Activated CD4-positive, alpha-beta T cell treated with anti-CD3 and anti-CD28 coated beads, Interleukin-2, amount 50 U/mL, for 4 hours (primary cell): ENCODE measurements at places on chromosomes 5 and 9.

- DNase-seq: no peak
These were observed 966.3 kb downstream of the DTWD2 start for GRCh38 chr5:118022062-118022461.

DNA sequence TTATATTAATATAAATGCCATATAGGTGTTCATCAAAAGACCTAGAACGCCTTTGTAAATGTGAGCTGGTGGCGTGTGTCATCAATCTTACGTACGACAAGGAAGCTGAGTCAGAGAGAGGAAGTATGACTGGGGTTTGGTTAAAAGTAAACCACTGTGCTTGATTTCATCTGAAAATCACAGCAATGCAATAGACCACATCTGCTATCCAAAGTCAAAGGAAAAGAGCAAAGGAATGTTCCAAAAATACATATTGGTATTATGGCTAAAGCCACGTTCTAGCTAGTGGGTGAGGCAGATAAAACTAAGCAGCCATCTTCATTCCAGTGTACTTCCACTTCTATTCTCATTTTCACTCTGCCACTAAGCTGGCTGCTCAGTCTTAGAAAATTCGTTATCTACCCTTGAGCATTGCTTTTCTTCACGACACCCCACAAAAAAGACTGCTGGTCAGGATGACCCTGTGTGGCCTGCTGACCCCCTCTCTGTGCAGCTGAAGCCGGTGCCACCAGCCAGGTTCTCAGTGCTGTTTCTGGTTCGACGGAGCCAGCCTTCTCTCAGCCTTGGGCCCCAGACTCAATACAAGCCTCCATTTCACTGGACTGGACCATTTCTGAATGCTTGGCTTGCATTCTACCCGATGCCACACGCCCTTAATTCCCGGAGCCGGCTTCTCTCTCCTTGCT lies 23.8 kb downstream of the SHC3 start:
- DNase-seq: no peak

- no peak for DNase-seq
These were observed 43.4 kb upstream of the S1PR3 start for GRCh38 chr9:88947581-88948573.

GRCh38 chr5:113678924-113679575 lies 165.6 kb downstream of the YTHDC2 start:
- DNase-seq: no peak

DNA sequence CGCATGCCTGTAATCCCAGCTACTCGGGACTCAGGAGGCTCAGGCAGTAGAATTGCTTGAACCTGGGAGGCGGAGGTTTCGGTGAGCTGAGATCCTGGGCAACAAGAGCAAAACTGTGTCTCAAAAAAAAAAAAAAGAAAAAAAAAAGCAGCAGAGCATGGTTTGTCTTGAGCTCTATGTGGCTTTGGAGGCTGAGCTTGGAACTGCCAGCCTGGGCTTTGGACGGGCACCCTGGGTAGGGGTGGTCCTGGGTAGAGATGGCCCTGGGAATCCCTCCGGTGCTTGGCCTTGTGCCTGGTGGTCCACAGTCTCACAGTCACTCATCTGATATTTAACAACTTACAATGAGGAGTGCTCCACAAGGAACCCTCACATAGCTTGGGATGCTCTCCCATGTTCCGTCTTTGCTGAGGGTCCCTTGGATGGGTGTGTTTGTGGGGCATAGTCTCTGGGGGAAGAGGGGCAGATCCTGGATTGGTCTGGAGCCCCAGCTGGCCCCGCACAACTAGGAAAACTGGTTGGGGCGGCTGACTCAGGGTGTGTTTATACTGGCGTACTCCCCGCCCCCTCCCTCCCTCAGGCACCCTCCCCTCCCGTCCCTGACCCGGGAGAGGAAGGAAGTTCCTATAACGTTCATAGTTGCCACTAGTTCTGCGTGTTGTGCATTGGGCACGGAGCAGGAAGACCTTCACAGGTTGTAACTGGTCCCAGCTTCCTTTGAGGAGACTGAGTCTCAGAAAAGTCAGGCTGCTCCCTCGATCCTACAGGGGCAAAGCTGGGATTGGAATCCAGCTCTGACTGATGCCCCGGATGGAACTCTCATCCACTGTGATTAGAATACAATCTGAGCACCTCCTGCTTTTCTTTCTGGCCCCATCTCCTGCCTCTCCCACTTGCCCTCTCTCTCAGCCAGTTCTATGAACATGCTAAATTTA lies 11.2 kb downstream of the IER5L start:
- DNase-seq: no peak

DNA sequence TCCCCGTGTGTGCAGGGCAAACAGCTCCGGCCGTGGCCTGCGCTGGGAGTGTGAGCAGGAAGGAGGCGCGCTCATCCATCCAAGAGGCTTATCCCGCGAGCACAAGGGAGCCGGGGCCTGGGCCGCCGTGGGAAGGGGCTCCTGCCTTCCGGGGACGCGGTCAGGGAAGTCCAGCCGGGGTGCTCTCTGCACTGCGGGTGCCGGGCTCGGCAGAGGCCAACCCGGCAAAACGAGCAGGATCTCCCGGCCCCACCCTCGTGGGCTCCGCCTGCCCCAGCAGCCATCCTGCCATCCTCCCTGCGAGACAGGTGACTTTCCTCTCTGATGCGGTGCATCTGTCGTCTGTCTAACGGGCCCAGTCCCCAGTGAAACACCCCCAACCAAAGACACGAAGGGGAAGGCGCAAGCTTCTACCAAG lies 244.2 kb downstream of the AUH start:
- DNase-seq: no peak

DNA sequence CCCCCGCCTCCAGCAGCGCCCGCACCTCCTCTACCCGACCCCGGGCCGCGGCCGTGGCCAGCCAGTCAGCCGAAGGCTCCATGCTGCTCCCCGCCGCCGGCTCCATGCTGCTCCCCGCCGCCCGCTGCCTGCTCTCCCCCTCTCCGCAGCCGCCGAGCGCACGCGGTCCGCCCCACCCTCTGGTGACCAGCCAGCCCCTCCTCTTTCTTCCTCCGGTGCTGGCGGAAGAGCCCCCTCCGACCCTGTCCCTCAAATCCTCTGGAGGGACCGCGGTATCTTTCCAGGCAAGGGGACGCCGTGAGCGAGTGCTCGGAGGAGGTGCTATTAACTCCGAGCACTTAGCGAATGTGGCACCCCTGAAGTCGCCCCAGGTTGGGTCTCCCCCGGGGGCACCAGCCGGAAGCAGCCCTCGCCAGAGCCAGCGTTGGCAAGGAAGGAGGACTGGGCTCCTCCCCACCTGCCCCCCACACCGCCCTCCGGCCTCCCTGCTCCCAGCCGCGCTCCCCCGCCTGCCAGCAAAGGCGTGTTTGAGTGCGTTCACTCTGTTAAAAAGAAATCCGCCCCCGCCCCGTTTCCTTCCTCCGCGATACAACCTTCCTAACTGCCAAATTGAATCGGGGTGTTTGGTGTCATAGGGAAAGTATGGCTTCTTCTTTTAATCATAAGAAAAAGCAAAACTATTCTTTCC lies 19.3 kb downstream of the CDKN2A start:
- DNase-seq: peak; percentile 59

DNA sequence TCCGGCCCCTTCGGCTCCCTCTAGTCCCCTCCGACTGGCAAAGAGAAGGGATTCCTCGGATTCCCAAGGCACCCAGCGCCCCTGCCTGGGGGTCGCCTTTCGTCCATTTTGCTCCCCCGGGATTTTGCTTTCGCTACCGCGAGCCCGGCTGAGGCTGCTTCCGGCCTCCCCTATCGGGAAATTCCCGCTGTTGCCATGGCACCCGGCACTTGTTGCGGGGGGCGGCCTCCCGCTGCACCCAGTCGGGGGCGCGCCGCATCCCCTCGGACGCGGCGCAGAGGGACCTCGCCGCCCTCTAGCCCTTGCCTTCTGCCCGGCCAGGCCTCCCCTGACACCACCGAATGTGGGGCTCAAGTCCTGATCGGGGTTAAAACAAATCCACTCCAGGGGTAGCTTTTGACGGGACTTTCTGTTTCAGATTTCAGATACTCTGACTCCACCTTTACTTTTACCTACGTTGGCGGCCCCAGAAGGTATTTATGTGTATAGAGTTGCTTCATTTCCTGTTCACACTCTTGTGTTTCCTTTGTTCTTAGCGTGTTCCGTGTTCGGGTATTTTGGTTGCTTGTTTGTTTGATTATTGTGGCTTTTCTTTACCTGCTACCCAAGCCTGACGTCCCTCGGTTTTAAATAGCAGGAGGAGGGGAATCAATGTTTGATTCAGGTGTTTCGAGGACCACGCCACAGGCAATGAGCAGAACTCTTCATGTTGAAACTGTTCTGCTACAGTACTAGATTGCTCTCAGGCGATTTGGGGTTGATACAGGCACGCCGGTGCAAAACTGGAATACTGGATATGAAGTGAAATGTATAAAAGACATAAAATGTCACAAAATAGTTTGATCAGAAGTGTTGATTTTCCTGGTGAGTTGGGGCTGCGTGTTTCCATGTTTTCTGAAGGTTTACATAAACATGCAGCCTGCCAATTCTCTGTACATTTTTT lies 1.5 kb downstream of the PARP8 start:
- peak; percentile 84 for DNase-seq

DNA sequence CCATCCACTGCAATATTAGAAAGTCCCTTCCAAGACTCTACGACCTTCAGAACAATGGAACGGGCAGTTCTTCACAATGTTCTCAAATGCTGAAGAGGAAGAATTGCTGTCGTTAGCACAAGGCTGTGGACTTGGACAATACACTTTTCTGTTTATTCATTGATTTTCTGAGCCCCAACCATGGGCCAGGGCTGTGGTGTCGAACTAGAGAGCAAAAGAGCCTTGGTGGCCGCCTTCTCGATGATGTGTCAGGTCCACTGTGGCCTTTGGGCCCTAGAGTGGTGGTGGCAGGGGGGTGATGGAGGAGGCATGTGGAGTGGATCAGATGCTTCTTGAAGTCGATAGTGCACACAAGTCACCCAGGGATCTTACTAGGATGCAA lies 18.5 kb upstream of the KIF12 start:
- DNase-seq: no peak

GRCh38 chr5:128290152-128290858 lies 206.7 kb downstream of the SLC12A2 start:
- DNase-seq: no peak

- no peak for DNase-seq
These were observed 122.2 kb upstream of the ITGA1 start for GRCh38 chr5:52665559-52665958.

GRCh38 chr9:11414241-11414640 lies 801.4 kb upstream of the PTPRD start:
- no peak for DNase-seq

DNA sequence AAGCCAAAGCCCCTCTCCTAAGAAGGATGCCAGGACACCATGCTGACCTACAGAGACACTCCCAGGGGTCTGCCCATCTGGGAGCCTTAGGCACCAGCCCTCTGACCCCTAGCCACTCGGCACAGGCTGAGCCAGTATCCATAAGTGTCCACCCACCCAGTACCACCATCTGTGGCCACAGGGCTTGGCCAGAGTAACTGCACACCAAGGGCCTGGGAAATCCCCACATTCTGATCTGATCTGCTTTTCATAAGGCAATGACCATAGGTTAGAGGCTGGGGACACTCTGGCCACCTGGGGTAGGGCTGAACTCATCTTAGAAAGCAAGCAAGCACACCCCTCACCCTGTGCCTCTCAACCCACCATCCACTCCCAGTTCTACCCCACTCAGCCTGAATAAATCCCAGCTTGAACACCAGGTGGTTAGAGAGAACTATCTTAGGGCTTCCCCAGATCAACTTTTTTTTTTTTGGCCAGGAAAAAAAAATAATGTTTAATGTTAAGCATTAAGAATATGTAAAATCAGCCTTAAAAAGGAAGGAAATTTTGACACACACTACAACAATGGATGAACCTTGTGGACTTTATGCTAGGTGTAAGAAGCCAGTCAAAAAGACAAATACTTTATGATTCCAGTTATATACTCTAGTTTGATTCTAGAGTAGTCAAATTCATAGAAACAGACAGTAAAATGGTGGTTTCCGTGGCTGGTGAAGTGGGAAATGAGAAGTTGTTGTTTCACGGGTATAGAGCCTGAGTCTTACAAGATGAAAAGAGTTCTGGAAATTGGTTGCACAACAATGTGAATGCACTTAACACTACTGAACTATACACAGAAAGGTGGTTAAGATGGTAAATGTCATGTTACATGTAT lies 6.2 kb downstream of the GNPDA1 start:
- no peak for DNase-seq
